ENCODE measurements at places on chromosomes 5 and 9. TPM values are rescaled to one million over a fixed set of nuclear protein-coding genes. Genes with fewer than 3 reads are reported as not detected.

DNA sequence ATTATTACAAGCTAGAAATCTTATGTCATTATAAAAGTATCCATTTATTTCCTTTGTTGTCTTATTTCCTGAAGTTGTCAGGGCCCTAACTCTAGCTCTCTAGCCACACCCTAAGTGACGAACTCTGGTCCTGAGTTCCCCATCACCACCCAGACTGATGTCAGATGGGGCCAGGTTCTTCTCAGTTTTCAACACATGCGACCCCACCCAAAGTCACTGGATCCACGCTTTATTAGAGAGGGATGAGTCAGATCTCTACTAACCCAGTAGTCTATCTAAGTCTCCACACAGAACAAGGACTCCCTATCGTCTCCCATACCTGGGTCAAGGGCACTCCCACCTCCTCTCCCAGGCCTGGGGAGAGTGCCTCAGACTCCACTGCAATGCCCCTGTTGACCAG is 6.8 kb upstream of the FEM1C start:
- no peak for DNase-seq

- DNase-seq: no peak
Measured at GRCh38 chr5:151881621-151882225, 42.9 kb downstream of the GLRA1 start.

DNA sequence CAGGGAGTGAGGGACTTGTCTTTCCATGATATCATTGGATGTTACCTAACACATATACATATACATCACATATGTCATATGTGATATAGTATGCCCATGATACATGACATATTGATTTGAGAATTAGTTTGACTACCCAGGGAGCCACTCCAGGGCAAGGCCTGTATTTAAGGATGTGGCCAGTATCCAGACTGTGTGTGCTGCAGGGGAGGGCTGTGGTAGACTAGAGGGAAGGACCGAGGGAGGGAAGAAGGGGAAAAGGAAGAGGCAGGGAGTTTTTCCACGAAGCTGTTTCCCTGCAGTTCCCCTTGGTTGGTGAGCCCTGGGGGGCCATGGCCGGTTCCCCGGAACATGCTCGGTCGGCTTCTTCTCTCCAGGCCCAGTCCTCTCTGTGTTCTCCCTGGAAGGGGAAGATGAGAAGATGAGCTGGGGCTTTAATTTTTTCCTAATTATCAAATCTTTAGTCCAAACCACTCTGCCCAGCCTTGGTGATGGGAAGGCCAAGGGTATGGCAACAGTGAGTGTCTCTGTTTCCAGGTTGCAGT is 48.7 kb downstream of the NSUN2 start:
- no peak for DNase-seq

DNA sequence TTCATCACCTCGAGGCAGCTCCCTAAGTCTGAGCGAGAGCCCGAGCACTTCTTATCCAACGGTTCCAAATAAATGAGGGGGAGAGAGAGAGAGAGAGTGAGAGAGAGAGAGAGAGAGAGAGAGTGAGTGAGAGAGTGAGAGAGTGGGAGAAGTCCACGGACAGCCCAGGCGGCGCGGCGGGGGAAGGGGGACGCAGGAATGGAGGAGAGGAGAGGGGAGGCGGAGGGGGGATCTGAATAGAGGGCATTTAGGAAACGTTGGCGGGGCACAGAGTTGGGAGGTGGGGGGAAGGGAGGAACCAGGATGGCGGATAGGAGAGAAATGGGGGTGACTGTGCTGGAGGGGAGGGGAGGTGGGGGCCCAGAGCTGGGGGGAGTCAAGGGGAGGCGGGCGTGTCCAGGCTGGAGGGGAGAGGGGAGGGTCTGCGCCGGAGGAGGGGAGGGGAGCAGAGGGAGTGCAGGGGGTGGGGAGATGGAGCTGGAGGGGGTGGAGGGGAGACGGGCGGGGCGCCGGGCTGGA is 398 bp upstream of the BASP1 start:
- DNase-seq: no peak

GRCh38 chr5:124713595-124713994 is 32.8 kb downstream of the ZNF608 start:
- no peak for DNase-seq

DNA sequence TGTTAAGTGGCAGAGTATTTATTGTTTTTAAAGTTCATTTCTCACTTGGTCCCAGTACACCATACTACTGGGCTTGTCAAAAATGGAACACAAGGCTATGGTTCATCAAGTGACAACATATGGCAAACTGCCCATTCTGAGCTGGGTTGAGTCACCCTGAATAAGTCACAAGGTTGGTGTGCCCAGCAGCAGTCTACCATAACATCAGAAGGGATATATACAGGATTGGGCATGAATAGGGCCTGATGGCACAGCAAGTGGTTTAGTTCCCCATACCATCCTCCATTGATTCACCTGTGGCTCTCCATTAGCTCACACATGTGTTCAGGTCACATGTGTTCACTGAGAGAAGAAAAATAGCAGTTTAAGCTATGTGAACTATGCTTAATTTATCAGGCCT is 249.8 kb upstream of the PRDM9 start:
- DNase-seq: no peak

- no peak for DNase-seq
Measured at GRCh38 chr5:77867914-77868313, 91.8 kb upstream of the TBCA start.

DNA sequence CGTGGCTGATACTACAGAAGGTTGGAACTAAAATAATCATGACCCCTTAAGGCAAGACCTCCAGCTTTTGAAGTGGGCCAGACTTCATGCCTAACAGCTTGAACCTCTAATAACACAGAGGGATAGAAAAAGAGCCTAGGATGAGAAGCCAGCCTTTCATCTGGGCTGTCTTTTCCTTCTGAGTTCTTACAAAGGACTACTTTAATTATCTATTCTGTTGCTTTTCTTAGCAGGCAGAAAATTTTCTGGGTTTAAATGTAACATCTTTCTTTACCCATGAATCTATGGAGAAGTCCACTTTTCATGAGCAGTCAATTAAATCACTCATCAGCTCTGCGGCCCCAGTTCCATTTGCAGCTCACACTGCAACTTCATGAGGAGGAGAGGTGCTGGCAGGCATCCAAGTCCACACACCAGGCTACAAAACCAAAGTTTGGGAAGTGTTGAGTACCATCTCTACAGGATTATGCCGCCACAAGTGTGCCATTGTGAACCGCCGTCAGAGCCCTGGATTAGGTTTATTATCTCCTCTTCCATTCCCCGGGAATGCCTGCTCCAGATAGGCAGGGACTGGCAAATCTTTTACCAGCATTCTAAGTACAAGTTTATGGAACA is 192.0 kb downstream of the TLE4 start:
- no peak for DNase-seq

DNA sequence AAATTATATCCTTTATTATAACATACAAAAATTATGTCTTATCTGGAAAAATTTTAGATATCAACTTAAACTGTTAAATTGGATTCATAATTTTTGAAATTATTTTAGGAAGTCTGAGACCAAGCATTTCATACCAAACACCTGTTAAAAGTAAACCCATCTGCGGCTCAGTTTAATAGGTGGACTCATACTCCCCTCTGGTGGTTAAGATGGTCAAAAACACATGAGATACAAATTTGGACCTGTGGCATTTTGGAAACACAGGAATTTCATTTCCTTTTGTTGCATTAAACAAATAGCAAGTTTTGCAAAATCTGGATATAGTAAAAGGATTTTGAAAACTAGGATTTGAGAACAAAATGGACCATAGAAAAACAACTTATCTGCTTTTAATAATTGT is 53.7 kb downstream of the RGMB start:
- DNase-seq: no peak

- peak; percentile 37 for DNase-seq
Measured at GRCh38 chr9:93154293-93154903, 20.3 kb upstream of the NINJ1 start.

- DNase-seq: no peak
Measured at GRCh38 chr5:92890841-92891244, 690.2 kb downstream of the NR2F1-AS1 start.

- no peak for DNase-seq
Measured at GRCh38 chr5:175542232-175542965, 64.0 kb downstream of the SFXN1 start.

DNA sequence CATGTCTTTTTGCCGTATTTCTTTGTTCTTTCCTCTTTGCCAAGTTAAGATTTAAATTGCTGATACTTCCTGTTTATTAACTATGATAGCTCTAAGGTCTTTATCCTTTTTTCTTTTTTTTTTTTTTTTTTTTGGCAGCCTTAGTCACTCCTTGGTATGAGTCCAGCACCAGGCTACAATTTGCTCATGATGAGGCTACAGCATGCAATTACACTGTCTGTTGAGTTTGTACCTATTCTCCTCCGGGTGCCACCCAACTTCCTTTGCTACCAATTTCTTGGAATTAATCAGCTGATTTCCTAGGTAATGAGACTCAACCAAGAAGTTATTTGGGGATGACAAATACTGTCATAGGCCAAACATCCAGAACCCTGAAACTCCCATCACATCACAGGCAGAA is 25.5 kb downstream of the ACTL7B start:
- no peak for DNase-seq

GRCh38 chr5:102539562-102539961 is 40.8 kb upstream of the SLCO6A1 start:
- DNase-seq: no peak

GRCh38 chr5:82309091-82309531 is 31.0 kb upstream of the RPS23 start:
- no peak for DNase-seq

DNA sequence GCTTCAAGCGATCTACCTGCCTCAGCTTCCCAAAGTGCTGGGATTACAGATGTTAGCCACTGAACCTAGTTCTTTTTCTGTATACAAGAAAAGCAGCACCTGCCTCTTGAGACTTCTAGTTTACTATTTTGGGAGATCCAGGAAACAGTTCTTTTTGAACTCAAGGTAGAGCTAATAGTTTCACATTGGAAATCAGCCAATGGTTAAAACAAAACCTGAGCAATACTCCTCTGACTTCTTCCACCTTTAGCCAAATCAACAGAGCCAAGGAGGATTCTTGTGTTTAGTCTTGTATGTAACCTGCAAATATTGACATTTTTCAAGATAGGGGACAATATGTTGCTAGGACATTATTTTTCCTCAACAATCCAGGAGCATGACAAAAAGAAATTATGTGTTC is 349.4 kb downstream of the SH3GL2 start:
- no peak for DNase-seq

DNA sequence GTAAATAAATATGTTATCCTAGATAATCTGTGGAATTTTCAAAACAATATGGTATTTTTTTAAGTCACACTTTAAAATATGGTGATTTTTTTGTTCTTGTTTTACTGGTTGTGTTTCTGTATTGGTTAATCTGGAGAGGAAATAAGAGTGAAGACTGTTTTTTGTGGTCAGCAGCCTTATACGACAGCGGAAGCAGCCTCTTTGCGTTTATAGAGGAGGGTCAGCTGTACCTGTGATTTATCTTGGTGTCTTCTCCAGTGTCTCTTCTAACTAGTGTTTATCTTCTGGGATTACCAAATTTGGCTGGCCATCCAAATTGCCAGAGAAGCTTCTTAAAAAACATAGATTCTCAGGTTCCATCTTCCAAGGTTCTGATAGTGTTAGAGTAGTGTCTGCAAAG is 58.7 kb downstream of the ICE1 start:
- no peak for DNase-seq

- DNase-seq: no peak
Measured at GRCh38 chr5:143056792-143057579, 286.8 kb downstream of the ARHGAP26 start.

GRCh38 chr5:10626473-10627013 is 62.7 kb downstream of the ANKRD33B start:
- no peak for DNase-seq

DNA sequence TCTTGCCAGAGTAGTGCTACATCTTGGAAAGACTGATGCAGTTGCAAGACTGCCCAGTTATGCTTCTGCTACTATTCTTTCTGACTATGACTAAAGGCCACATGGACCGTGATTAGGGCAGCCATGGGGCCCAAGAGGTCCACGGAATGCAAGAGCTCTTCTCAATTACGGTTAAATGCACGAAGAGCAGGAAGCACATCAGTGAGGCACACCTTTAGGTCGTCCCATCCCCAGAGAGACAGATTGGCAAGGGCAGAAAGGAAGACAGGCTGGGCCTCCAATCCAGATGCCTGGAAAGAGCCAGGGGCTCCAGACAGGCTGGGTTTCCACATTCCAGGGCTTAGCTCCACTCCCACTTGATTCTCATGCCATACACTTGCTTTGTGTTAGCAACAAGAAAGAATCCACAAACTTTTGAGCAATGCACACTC is 132.3 kb upstream of the SLIT3 start:
- DNase-seq: no peak

- no peak for DNase-seq
Measured at GRCh38 chr9:35042081-35042604, 30.3 kb downstream of the VCP start.

- DNase-seq: no peak
Measured at GRCh38 chr5:22970956-22971618, 117.9 kb upstream of the CDH12 start.

DNA sequence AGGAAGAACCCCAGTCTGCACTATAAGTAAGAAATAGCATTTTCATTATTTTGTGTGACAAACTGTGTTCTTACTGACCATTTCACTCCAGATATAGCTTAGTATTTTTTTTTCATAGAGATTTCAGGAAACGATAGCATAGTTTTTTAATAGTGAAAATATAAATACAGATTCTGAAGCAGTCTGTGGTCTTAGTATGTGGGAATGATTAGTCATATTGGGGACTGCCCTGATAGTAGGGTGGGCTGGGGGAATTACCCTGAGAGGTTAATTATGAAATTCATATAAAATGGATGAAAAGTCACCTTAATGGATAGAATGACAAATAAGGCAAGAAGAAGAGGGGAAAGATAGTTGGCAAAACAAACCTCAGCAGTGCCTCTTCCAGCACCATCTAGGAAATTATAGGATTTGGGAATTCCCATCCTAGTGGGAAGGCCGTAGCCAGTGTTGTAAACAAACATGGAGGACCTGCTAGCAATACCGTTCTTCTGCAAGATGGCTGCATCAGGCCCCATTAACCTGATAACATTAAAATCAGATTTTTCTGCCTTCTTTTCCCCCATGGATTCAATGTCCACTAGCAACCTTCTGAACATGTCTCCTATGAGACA is 23.7 kb upstream of the NR3C1 start:
- DNase-seq: no peak

- DNase-seq: no peak
Measured at GRCh38 chr5:56142614-56143372, 90.3 kb downstream of the ANKRD55 start.

Gene GFI1B
- not detected for total RNA-seq

Gene SLC25A2
- total RNA-seq: 0.91 TPM

Gene F2RL1
- 5.1 TPM for total RNA-seq

Gene TRPM6
- total RNA-seq: not detected

Gene NOXA1
- 4.5 TPM for total RNA-seq

Gene GTF2H2C
- total RNA-seq: 44.4 TPM

Gene PCDHB15
- 0.53 TPM for total RNA-seq

Gene PAPPA
- not detected for total RNA-seq

Gene ARSI
- total RNA-seq: not detected

Gene SMIM33
- 1.2 TPM for total RNA-seq

Gene DNAI1
- total RNA-seq: not detected

Gene MCCC2
- 31.1 TPM for total RNA-seq

Gene CER1
- not detected for total RNA-seq

Gene PHF24
- total RNA-seq: not detected

Gene IFNK
- total RNA-seq: not detected

Gene CDO1
- total RNA-seq: 1.1 TPM

All from CD4-positive, alpha-beta memory T cell (primary cell).